ENCODE measurements at places on chromosomes 3 and 15.

- no peak for DNase-seq
Measured at GRCh38 chr3:32821686-32822296, 4.0 kb downstream of the TRIM71 start.

- DNase-seq, result no peak
Measured at GRCh38 chr3:188230962-188231361, 77.0 kb downstream of the LPP start.

GRCh38 chr3:119589102-119589773 lies 8.4 kb upstream of the PLA1A start:
- DNase-seq, result no peak

DNA sequence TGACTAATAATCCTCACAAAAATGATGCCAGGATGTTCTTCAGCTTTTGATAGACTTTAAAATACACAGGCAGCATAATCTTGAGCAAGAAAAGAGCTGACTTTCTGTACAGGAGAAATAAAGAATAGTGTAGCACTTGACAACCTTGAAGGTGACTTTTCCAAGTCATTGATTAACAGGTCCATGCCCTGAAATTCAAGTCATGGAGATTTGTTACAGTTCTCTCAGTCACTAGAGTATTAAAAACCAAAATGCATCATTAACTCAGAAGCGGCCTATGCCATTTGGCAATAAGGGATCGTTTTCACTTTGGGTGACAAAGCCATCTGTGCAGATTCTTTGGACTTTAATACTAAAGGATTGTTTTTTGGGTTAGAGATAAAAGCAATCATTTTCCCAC lies 692.7 kb upstream of the SGO1 start:
- no peak for DNase-seq

- DNase-seq, result no peak
Measured at GRCh38 chr3:122332551-122332950, 7.5 kb downstream of the CSTA start.

DNA sequence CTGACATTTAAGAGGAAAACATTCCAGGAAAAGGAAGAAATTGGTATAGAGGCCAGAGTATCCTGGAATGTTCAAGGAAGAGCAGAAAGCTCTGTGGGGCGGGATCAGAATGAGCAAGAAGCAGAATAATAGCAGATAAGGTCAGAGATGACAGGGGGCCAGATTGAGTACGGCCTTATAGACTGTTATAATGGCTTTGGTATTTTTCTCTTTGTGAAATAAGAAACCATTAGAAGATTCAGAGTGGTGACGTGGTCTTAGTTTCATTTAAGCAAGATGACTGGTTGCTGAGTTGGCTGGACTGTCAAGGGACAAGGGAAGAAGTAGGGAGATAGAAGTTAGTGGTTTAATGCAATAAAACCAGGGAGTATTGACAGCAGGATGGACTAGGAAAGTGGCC lies 218.3 kb upstream of the SOX2 start:
- DNase-seq, result no peak

GRCh38 chr3:147191795-147192385 lies 214.5 kb downstream of the ZIC4 start:
- no peak for DNase-seq

DNA sequence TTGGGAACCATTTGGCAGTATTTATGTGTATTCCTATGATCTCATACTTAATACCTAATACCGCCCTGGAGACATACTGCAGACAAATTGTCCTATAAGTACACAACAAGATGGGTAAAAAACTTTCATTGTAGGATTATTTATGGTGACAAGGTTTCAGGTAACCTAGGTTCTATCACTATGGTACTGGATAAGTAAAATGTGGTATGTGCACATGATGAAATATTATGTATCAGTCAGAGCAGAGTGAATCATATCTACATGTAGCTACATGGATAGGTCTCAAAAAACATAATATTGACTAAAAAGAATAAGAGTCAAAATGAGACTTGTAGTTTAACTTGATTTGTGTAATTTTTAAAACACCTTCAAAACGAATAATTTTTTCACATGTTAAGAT lies 147.8 kb downstream of the LEKR1 start:
- DNase-seq, result no peak
